ENCODE measurements at places on chromosomes 1 and 21.

- no peak for DNase-seq
Measured at GRCh38 chr21:44085491-44086321, 21.5 kb upstream of the PWP2 start.

- no peak for DNase-seq
Measured at GRCh38 chr1:57576756-57577155, 152.9 kb upstream of the DAB1 start.

DNA sequence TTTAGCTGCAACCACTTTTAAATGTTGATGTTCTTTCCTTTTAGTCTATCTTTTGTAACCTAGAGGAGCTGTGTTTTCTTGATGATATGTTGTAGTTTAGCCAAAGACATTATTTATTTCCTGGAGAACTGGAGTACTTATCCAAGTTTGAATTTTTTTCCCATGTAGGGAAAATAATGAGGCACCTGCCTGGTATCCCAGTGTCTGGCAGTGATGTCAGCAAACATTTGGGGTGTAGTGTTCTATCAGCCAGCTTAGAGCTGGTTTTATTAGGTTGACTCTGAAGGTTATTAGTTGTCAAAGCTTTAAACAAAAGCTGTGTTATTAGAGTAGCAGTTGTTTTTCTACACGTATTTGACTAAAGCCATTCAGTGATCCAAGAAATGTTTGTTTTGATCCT is 3.2 kb downstream of the CTPS1 start:
- no peak for DNase-seq

DNA sequence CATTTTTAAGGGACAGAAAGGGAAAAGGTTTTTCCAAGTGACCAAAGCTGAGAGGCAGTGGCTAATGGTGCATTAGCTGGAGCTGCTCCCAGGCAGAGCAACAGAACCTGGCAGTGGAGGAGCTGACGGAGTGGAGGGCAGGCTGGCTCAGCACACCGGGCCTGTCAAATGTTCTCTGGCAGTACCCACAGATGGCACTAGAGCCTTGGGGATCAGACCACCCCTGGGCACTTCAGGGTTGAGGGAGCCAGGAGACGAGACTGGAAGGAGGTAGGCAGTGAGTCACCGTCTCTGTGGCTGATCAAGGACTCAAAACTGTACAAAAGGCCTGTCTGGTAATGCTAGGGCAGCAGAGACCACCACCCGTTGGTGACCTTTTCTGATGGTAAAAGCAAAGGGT is 121.7 kb upstream of the KIAA0040 start:
- no peak for DNase-seq

DNA sequence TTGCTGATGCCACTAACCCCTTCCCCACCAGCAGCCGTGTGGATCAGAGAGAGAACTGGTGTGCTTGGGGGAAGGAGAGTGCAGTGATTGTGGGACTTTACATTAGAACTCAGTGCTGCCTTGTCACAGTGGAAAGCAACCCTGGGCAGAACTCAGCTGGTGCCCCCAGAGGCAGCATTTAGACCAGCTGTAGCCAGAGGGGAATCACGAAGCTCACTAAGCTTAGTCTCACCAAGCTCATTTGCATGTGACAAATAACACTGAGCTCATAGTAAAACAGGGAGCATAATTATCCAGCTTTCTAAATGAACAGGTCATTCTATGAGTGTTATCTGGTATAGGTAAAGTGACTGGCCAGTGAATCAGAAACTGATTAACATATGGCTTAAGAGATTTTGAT is 9.8 kb upstream of the SMAP2 start:
- no peak for DNase-seq

- DNase-seq: no peak
Measured at GRCh38 chr1:46086576-46086975, 45.9 kb downstream of the PIK3R3 start.

DNA sequence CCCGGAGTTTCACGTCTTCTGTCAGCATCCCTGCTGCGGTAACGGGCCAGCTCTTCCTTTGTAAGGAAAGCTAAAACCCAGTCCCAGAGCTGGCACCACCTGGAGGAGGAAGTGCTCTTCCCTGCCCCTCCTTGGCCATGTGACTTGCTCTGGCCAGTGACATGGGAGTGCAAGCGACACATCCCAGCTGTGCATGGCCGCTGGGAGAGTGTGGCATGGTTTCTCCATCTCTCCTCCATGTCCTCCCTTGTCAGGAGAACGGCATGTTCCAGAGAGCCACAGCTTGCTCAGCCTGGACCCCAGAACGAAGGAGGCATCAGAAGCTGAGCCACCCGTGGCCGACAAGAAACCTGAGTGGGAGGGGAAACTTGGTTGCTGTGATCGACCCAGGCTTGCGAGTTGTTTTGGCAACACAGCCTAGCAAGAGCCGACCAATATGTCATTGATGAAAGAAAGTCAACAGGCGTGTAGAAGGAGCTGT is 2.7 kb upstream of the PRXL2B start:
- no peak for DNase-seq

DNA sequence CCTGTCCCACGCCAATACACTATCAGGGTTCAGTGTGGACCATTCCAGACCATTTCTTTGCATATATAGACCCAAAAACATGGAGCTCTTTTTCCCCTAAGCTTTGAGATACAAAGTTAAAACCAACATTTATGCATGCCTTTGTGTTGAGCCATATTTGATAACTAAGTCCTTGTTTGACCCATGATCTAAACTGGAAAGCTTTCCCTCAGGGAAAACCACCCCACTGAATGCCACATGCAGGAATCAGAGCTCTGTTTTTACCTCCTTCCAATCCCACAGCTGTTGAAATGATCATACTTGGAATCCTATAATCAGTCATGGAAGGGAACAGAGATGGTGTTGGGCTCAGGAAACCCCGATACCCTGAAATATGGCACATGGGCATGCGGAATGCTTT is 14.8 kb upstream of the SLC45A1 start:
- DNase-seq: no peak

DNA sequence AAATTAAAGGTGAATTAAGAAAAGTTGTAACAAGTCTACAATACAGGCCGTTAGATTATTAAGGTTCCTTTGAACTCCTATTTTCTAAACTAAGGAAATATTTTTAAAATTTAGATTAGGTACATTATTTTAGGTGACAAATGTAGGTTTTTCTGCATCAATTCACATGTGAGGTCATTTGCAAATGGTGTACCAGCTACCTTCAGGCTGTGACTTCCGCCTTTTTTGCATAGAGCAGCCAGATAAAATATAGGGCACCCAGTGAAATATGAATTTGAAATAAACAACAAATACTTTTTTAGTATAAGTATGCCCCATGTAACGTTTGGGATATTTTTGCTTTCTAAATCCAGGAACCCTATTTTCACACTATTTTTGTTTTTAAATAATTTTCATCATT is 544.0 kb downstream of the LMO4 start:
- DNase-seq: no peak

DNA sequence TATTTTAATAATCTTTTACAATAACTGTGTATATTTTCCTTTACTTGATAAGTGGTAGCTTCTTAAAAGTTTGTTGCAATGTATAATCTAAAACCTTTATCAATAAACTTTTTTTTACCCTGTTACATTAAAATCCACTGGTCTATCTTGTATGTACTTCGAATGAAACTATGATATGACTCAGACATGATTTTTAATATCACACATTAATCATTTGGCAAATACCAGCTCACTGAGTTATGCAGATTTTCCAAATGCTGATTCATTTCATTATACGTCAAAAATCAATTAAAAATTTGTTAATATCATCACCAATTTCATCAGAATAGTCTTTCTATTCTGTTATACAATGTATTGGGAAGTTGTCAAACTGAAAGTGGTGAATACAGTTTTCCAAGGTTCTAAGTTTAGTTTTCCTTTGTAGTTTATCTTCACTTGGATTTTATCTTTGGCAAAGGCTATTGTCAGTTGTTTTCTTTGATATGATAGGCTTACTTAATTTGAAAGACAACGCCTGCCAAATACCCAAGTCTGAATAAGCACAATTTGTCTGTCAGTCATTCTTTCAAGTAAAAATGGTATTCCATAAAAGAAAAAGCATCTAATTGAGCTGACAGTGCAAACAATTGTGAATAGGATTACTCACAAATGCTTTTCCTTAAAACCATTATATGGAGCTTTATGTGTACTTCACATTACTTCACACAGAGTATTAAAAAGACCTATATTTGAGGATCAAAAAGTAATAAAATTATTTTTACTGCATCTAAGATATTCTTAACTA is 127.0 kb downstream of the NME7 start:
- no peak for DNase-seq

DNA sequence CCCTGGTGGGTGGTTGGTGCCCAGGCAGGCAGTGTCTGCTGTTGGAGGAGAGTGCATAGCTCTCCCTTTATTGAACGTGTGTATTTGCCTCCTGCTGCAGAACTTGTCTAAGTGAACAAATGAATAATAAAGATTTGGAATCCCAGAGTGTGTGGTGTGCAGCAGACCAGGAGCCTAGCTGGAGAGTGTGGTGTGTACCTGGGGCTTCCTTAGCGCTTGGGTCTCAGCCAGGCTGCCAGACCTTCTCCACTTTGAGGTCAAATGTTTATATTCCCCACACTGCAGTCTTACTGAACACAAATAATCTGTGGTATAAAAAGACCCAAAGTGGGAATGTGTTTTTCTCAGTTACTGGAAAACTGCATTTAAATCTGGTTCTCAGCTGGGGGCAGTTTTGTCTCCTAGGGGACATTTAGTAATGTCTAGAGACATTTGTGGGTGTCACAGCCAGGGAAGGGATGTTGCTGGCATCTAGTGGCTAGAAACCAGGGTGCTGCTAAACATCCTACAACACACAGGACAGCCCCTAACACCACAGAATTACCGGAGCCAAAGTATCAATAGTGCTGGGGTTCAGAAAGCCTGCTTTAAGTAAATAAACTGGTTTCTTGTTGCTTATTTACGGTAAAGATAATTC is 23.6 kb downstream of the SLC37A1 start:
- no peak for DNase-seq

DNA sequence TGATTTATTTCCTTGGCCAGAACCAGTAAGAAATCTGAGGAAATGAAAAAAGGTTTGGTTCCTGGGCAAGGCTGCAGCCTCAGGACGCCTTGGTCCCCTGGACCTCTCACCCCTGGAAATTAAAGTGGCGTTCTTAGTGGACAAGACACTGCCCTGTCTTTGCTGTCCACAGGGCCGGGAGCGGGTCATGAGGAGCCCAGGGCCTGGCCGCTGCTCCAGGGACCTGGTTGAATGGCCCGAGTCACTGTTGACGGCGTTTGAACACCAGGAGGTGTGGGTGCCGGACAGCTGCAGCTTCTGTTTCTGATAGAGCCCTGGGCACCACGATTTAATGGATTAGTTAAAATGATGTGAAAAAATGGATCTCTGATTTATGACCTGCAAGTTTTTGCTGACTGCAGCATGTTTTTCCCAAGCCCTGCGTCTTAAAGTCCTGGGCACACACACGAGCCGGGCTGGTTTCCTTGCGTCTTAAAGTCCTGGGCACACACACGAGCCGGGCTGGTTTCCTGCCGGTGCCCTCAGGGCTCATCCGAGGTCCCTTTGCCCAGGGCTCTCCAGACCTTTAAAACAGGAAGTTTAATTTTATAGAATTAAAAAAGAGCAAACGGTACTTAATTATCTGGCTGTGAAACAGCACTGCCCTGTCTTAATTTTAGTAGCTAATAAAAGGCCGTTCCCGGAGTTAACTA is 74.1 kb upstream of the ACTRT2 start:
- no peak for DNase-seq

DNA sequence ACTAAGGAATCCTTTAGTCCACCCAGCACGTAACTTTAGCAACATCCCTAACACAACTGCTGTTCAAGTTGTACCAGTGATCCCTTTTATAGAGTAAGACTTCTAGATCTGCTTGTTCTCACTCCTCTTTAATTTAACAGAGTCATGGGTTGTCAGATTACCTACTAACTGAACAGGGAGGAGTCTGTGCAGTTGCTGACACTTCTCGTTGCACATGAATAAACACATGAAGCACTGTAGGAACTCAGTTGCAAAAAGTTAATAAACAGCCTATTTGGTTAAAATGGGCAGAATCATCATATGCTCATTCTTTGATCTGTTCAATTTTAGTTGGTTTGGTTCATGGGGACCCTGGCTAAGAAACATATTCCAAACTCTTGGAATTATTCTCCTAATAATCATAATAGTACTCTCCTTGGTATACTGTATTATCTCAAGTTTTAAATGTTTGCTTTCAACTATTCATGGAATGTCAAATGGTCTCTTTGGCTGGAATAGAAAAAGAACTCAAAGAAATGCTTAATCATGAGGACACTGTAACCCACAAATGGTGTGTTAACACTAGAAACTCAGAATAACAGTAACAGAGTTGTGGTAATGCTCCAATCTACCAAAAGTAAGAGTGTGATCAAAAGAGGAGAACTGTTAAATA is 15.6 kb downstream of the PLPPR5 start:
- no peak for DNase-seq

GRCh38 chr1:65231718-65232330 is 77.5 kb upstream of the DNAJC6 start:
- DNase-seq: no peak

- no peak for DNase-seq
Measured at GRCh38 chr1:7587773-7588456, 183.2 kb upstream of the VAMP3 start.

DNA sequence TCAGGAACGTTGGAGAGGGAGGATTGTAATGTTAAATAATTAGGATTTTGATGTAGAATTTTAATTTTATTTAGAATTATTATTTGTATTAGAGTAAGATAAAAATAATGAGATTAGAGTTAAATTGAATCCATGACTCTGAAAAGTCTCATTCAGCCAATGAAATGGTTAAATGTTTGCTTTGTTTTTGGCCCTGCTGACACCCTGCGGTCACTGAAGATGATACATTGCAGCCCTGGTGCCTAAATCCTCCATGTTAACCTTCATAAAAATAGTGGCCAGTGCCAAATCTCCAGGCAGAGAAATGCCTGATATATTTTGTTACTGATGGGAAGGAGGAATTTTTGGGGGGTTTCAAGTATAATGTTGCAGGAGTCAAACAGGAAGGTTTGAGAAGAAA is 27.3 kb upstream of the RLF start:
- DNase-seq: no peak

GRCh38 chr1:58745117-58745516 is 38.7 kb downstream of the JUN start:
- DNase-seq: no peak

- no peak for DNase-seq
Measured at GRCh38 chr1:175715742-175716141, 27.7 kb downstream of the TNR start.

- no peak for DNase-seq
Measured at GRCh38 chr1:113891631-113892220, 4.3 kb upstream of the BCL2L15 start.

GRCh38 chr1:167375949-167376348 is 142.4 kb downstream of the CD247 start:
- no peak for DNase-seq

DNA sequence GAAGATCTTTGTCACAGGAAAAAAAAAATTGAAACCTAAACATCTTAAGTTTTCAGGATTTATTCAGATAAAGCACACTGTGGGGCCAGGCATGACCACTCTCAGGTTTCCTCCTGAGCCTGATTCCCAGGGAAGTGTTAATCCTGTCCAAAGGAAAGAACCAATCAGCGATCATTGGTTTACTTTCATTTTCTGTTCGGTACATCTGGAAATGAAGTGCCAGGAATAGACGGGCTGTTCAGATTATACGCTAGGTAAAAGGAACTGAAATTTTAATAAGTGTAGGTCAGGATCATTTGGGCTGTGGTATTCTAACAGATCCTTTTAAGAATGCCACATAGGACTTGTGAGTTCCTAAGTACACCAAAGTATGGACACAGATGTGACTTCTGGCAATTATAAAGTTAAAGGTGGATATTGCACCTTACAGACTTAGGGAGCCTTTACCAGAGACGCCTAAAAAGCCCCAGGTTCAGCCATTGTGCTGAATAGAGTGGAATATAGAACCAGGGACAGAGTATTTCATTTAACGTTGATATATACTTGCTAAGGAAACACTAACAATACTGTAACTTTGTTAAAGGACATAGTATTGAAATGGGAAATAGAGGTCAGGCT is 9.3 kb upstream of the CACYBP start:
- no peak for DNase-seq
